Suppressor macrophage (primary cell): ENCODE measurements at places on chromosomes 4 and X.

DNA sequence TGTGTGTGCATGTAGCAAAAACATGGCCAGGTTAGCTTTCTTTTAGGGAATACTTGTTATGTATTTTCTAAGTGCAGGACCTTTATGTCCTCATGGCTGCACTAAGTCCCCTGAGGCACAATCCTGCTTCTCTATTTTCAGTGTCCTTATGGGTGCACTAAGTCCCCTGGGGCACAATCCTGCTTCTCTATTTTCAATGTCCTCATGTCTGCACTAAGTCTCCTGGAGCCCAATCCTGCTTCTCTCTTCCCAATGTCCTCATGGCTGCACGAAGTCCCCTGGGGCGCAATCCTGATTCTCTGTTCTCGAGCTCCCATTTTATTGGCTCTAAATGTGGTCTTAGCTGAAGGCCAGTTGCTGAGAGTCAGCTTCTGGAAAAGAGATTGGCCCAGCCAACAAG is 49.7 kb upstream of the GPRIN3 start:
- DNase-seq: no peak

DNA sequence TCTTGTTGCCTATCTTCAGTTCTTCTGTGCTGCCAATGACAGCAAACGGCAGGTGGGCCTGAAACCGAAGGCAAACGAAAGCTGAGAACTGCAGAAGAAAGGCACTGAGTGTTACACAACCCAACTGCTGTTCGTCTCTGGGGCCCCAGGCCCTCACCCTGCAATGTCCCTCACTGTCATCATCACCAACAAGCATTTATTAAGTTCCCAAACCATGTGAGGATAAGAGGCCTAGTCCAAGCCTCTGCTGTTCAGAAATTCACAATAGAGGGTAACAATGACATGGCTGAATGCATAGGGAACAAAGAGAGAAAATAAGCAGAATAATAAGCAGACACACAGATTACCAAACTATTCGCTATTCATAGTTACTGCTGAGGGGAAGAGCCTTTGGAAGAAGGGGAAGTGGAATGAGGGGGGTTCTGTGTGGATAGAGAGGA is 34.5 kb upstream of the NKRF start:
- peak; percentile 55 for DNase-seq

DNA sequence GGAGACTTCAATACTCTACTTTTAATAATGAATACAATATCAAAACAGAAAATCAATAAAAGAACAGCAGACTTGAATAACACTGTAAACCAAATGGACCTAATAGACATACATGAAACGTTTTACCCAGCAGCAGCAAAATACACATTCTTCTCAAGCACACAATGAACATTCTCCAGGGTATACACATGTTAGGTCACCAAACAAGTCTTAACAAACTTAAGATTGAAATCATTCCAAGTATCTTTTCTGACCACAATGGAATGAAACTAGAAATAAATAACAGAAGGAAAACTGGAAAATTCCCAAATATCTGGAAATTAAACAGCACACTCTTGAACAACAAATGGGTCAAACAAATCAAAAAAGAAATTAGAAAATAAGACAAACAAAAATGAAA is 145.0 kb upstream of the CT83 start:
- no peak for DNase-seq

DNA sequence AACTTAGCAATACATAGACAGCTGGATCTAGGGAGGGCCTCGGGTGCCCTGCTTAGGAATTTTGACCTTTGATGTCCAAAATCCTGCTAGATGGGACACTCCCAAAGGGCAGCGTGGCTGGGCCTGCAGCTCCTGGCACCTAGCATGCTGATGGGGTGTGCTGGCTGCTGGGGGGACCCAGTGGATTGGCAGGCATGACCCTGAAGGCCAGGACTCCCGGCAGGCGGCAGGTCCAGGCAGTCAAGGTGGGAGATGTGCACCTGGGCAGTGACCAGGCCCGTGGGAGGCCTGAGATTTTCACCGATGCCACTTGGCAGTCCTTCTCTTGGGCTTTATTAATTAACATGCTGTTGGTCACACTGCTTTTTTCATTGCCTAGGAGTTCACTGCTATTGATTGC is 84.3 kb downstream of the PSAPL1 start:
- DNase-seq: no peak

DNA sequence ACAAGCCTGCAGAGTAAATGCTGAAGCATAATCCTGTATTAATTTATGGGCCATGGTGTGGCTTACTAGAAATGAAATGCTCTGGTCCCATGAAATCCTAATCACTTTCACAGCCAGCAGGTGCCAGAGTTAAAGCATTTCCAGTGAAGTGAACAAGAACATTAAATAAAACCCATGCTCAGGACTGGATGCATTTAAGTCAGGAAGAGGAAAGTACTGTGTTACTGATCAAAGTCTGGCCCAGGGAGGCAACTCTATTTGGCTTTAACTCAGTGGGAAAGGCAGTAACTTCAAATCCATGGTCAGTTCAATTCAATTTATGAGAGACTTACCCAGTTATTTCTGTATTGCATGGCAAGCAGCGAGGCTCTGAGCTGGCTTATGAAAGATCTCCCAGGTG is 29.2 kb downstream of the AGA start:
- no peak for DNase-seq

GRCh38 chr4:177266506-177266905 is 43.2 kb upstream of the NEIL3 start:
- peak; percentile 5 for DNase-seq

GRCh38 chrX:138761380-138761779 is 49.9 kb upstream of the FGF13 start:
- DNase-seq: no peak

GRCh38 chr4:183639291-183639690 is 19.7 kb downstream of the RWDD4 start:
- DNase-seq: no peak

DNA sequence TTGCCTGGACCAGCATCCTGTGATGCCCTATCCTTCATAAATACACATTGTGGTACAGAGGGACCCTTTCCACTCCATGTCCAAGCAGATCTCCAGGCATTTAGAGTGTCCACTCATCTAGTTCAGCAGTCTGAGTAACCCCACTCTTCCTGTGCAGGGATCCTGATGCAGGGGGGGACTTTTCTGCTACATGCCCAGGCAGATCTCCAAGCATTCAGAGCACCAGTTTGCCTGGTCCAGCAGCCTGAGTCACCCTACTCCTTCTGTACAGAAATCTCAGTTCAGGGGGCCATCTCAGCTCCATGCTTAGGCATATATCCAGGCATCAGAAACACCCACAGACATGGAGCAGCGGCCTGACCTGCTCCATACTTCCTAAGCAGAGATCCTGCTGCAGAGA is 1089.8 kb downstream of the FAT4 start:
- no peak for DNase-seq

DNA sequence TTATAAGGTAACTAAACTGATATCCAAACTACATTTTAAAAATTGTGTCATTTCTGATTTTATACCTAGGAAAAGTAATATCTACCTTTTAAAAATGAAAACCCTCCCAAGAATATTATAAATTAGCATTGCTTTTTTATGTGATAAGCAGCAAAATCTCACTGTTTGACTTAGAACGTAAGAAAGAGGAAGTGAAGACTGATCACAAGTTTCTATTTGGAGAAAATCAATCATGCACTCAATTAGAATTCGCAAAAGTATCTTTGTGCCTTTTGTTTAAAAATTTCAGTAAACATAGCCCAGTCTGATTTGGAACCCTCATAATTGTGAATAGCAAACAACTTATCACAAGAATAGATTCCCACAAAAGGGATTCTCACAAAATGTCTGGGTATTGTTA is 142.7 kb downstream of the TENM3 start:
- DNase-seq: no peak

GRCh38 chr4:10011885-10012284 is 9.4 kb downstream of the SLC2A9 start:
- no peak for DNase-seq

DNA sequence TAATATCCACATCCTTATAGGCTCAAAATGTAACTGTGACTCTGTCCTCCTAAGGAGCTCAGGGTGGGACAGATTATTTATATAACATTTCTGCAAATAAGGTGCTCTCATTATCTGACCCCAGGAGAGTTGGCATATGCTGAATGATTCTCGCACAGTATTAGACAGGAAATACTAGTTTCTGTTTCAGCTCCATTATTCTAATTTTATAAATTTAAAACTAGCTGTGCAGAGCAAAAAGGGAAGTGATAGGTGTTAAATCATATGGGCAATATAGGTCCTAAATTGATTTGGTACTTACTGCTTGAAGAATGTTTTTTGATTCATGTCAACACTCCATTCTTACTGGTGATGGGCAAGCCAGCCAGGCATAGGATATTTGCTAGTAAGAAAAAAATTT is 141.5 kb downstream of the GLRA2 start:
- no peak for DNase-seq

GRCh38 chrX:105870445-105870844 is 48.1 kb downstream of the NRK start:
- no peak for DNase-seq

- no peak for DNase-seq
These were observed 282.7 kb downstream of the ANKRD50 start for GRCh38 chr4:124429746-124430250.

DNA sequence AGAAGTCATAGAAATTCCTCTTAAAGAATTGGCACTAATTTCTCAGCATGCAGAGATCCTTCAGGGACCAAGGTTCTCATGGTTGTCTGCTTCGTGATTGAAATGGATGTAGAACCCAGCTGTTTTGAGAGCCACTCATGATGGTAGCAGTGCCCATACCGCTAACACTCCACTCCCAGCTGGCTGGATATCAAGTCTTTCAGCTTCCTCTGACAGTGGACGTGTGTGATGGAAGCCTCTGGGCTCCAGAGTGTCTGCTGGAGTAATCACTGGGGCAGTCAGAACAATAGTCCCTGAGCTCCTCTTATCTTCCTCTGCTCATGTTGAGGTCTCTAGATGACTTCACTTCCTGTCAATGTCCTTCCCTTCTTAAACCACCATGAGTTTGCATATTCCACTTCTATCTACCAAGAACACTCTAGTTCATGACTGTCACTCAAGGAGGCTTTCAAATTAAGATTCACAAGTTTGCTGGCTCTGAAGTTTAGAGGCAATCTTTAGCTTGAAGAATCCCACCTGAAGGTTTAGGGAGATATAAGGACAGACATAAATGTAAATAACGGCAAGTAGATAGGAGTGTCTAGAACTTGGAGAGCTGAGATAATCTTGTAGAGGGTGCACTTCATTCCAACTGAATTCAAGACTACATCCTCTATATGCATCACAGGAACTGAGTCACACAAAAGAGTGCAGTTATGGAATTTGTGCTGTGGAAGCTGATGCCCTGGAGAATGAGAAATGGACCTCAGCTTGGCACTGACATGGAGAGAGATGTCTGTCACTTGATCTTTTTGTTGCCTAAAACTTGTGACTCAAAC is 64.5 kb upstream of the WDR1 start:
- DNase-seq: peak; percentile 16

- no peak for DNase-seq
These were observed 66.9 kb upstream of the ATP6AP2 start for GRCh38 chrX:40513835-40514234.

- no peak for DNase-seq
These were observed 95.3 kb upstream of the EGFL6 start for GRCh38 chrX:13474164-13474516.

DNA sequence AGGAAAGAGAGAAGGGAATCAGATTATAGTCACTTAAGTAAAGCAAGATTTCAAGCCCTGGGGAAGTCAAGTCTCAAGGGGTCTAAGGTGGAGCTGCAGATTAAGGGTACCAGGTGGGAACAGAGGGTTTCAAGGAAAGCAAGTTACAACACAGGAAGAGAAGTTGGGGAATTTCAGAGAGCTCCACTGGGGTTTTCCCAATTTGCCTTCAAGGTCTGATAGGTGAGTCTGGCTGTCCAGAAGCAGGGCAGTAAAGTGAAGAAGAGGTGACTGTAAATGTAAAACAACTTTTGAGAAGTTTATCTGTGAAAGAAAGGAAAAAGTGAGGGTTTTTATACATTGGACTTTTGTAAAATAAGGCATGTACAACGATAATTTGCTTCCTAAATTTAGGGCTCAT is 37.1 kb upstream of the TRPC3 start:
- DNase-seq: no peak

- no peak for DNase-seq
These were observed 65.9 kb downstream of the DIPK2B start for GRCh38 chrX:45134775-45135174.

GRCh38 chr4:170110285-170110672 is 20.5 kb upstream of the AADAT start:
- DNase-seq: no peak

- DNase-seq: no peak
These were observed 44.3 kb downstream of the RASGEF1B start for GRCh38 chr4:81427344-81427821.

DNA sequence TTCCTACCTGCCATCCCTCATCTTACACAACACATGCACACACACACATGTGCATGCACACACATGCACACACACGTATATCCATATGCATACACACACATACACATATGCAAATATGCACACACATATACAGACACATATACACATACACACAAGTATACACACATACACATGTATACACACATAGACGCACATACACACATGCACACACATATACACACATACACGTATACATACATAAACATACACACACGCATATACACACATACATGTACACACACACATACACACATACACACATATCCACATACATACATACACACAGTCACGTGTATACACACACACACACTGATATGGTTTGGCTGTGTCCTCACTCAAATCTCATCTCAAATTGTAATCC is 37.0 kb upstream of the AFAP1 start:
- DNase-seq: no peak

DNA sequence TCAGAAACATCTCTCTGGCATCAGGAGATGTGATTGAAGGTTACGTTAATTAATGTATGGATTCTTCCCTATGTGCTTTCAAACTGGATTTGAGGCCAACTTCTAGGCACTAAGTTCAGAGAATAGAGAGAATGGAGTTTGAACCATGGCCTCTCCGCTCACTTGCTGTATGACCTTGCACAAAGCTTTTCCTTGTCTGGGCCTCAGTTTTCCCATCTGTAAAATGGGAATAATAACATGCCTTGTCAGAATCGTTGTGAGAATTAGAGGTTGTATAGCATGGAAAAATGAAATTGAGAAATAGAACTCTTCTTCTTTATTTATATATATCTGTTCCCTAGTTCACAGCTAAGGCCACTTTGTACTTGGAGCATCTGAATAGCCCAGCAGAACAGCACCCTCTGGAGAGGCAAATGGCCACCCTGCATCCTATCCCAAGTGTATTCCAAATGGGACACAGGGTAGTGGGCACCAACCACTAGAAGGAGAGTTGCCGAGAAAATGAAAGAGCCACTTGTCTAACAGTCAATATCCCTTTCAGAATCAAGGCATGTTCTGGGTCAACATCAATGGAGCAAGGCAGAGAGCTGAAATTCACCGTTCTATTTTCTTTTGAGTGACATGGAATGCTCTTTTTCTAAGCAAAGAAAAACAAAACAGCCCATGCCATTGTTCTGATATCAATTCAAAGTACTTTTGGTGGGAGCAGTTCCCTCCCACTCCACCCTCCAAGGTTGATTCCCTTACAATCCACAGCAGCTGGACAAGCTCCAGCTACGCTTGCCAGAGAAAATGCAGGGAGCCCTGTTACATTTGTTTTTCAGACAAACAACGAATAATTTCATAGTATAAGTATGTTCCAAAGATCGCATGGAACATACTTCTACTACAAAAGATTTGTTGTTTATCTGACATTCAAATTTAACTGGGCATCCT is 23.3 kb upstream of the MTM1 start:
- DNase-seq: no peak
